ENCODE measurements at places on chromosomes 6 and 20.
A peak's percentile ranks its signal among the peaks of the same experiment; 100 is the strongest.

- H3K27ac ChIP-seq, result no peak overlapping the region
- no peak overlapping the region for H3K4me3 ChIP-seq
- H3K4me1 ChIP-seq, result no peaks in the 10 kb centered on the region
- no peak for DNase-seq
- no peaks in the 10 kb centered on the region for H3K27me3 ChIP-seq
Measured at GRCh38 chr20:56516631-56517030, 7.9 kb upstream of the FAM209A start.

DNA sequence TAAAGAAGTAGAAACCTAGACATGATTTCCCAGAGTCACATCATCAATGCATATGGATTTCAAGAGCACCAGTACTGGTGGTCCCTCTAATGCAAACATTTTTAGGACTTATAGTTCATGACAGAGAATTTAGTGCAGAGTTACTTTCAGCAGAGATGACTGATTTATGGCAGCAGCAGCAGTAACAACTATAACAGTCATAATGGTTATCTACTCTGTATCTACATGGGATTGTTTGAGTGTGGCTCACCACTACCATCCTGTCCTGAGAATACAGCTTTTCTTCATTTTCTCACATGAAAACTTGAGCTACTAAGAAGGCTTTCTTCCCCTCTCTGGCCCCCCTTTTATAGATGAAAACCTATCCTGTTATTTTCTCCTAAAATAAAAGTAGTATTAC is 128.5 kb upstream of the ENPP5 start:
- H3K4me1 ChIP-seq, result no peaks in the 10 kb centered on the region
- H3K27ac ChIP-seq, result no peak overlapping the region
- no peaks in the 10 kb centered on the region for H3K36me3 ChIP-seq
- no peak for DNase-seq
- no peak overlapping the region for H3K4me3 ChIP-seq

GRCh38 chr6:141452354-141452686 is 680.4 kb upstream of the GJE1 start:
- H3K4me3 ChIP-seq, result no peak overlapping the region
- no peaks in the 10 kb centered on the region for H3K36me3 ChIP-seq
- no peak for DNase-seq
- no peaks in the 10 kb centered on the region for H3K27me3 ChIP-seq

- H3K4me3 ChIP-seq, result no peak overlapping the region
- H3K4me1 ChIP-seq, result no peaks in the 10 kb centered on the region
- no peak overlapping the region for H3K27ac ChIP-seq
- H3K27me3 ChIP-seq, result no peaks in the 10 kb centered on the region
- DNase-seq, result peak; percentile 17
Measured at GRCh38 chr20:4563534-4563933, 158.2 kb upstream of the PRND start.

- no peaks in the 10 kb centered on the region for H3K27me3 ChIP-seq
- no peak for DNase-seq
- no peaks in the 10 kb centered on the region for H3K36me3 ChIP-seq
- H3K27ac ChIP-seq, result no peak overlapping the region
Measured at GRCh38 chr6:132275066-132275970, 126.0 kb downstream of the MOXD1 start.
